ENCODE measurements at places on chromosomes 1 and 21.

DNA sequence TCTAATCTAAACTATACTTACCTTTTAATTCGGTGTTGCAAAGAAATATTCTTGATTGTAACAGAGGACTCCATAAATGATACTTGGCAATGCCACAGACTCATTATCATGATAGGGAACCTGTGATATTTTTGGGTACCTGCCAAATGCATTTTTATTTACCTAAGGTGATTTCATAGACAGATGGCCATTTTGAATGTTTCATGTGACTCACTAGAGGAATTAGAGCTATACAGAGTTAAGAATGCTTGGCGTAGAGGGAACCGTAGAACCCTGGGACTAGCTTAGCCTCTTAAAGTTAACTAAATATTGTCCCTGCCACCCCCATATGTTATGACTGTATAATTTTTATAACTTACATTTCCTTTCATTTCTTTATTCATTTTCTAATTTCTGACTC, 136.1 kb downstream of the DISP1 start:
- peak; percentile 87 for DNase-seq

DNA sequence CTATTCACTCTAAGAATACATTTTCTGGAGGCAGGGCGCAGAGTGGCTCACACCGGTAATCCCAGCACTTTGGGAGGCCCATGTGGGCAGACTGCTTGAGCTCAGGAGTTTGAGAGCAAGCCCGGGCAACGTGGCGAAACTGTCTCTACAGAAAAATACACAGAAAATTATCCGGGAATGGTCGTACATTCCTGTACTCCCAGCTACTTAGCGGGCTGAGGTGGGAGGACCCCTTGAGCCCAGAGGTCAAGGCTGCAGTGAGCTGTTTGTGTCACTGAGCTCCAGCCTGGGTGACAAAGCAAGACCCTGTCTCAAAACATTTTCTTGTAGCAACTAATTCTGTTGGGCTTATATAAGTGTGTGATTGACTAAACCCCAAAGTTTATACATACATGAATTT, 30.5 kb downstream of the GPR161 start:
- no peak for DNase-seq

GRCh38 chr21:42557420-42557819, 43.8 kb downstream of the SLC37A1 start:
- no peak for DNase-seq

- no peak for DNase-seq
These were observed 30.6 kb upstream of the KIF21B start for GRCh38 chr1:201054091-201054543.

GRCh38 chr1:59315529-59316463, 18.9 kb downstream of the FGGY start:
- no peak for DNase-seq

GRCh38 chr1:196305216-196305615, 303.0 kb downstream of the KCNT2 start:
- DNase-seq, result no peak

DNA sequence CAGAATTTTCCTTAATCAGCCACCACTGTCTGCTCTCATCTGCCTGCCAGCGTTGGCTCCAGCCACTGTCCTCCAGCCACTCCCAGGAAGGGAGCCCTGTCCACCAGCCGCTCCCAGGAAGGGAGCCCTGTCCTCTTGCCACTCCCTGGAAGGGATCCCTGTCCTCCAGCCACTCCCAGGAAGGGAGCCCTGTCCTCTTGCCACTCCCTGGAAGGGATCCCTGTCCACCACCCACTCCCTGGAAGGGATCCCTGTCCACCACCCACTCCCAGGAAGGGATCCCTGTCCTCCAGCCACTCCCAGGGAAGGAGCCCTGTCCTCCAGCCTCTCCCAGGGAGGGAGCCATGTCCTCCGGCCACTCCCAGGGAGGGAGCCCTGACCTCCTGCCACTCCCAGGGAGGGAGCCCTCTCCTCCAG, 726.5 kb downstream of the PTPRU start:
- DNase-seq, result no peak

DNA sequence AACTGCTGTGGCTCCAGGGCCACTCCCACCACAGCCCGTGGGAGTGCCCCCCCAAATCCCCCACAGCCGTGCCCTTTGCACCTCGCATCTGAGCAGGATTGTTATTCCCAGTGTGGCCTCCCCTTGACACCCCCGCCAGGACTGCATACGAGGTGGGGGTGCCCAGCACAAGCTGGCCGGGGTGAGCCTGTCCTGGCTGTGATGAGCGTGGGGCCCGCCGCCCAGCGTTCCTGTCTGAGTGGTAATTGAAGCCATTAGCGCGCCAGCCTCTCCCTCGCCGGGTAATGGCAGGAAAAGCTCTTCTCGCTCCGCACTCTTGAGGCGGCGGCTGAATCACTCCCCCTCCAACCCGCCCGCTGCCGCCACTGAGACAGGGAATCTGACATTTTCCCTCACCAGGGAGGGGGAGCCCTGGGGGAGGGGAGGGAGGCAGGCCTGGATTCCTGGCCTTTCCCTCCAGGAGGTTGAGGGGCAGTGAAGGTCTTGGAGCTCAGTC, 27.7 kb downstream of the PTPRF start:
- peak; percentile 79 for DNase-seq

- DNase-seq, result no peak
These were observed 3.0 kb downstream of the PCP4L1 start for GRCh38 chr1:161261261-161262235.

GRCh38 chr1:155126556-155127104, 1.0 kb upstream of the EFNA1 start:
- no peak for DNase-seq

- no peak for DNase-seq
These were observed 18.1 kb downstream of the CYP4B1 start for GRCh38 chr1:46816930-46817329.

GRCh38 chr1:25572708-25573590, 29.5 kb downstream of the LDLRAP1 start:
- DNase-seq, result no peak

GRCh38 chr1:63892632-63893395, 119.0 kb downstream of the ROR1 start:
- peak; percentile 75 for DNase-seq

DNA sequence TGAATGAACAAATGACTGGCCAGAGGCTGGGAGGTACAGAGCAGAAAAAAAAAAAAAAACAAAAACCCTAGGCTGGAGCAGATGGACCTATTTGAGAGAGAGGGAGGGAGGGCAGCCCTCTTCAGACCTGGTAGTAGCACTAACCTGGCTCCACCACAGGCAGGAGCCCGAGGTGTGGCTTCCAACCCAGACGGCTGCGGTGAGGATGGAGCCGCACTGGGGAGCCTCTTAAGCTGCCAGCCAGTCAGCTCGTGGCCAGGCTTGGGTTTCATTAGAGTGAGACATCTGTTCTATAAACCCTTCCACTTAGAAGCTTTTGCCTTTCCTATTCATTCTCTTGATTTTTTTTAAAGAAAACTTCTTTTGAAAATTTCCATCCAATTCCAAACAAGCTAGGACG, 16.8 kb downstream of the LGR6 start:
- peak; percentile 90 for DNase-seq

DNA sequence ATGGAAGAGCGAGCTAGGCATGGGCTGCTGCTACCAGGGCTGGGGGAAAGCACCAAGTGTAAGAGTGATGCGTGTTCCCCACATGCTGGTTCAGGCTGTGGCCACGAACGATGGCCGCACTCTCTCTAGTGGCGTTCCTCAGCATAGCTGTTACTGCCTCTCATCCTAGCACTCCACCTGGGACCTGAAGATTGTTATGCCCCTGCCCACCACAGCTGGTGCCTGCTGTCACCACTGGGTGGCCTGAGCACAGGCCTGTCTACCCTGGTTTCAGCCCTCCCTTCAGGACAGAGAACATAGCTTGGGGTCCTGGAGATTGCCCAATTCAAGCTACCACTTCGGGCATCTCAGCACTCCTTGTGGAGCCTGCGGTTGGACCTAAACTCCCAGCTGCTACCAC, 80.1 kb upstream of the PDC start:
- DNase-seq, result no peak

DNA sequence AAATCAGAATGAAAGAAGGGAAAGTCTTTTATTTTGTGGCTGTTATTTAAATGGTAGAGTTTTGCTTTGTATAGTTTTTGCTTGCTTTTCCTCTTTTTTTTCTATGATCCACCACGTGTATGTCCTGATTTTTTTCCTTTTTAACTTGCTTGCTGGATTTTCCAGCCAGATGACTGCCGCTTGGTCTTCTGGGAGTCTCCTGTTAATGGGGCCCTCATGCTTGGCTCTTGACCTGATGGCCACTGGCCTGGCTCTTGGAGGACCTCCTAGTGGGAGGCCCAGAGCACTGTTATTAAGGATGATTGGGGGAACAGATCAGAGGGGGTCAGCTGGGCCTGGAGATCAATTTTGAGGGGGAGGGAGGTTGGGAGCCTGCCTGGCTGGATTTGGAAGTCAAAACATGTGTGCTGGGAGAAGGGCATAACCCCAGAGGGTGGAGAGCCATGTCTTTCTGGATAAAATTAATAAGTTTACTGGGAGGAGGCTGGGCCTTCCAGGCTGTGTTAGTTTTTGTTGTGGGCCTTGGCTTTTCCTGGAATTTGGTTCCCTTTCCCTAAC, 1.2 kb downstream of the FGGY start:
- no peak for DNase-seq

GRCh38 chr1:24300971-24301784, 18.0 kb upstream of the GRHL3 start:
- peak; percentile 82 for DNase-seq

DNA sequence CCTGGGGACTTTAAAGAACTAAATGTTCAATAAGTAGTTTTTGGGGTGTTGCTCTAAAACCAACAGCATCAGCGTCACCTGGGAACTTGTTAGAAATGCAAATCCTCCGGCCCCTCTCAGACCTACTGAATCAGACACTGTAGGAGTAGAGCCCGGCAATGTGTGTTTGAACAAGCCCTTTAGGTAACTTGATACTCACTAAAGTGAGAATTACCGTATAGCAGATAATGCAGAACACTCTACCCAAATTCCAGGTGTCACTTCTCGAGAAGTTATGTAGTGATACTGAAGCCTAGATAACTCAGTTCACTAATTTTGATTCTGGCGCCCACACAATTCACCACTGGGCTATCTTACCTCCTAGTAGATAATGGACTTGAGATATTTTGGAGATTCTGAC, 3.7 kb upstream of the DPT start:
- DNase-seq, result no peak

GRCh38 chr1:15188678-15189077, 35.1 kb downstream of the TMEM51 start:
- DNase-seq, result no peak

- DNase-seq, result no peak
These were observed 18.3 kb upstream of the IL22RA1 start for GRCh38 chr1:24161270-24161669.

GRCh38 chr1:14881775-14882672, 271.5 kb upstream of the TMEM51 start:
- DNase-seq, result no peak

DNA sequence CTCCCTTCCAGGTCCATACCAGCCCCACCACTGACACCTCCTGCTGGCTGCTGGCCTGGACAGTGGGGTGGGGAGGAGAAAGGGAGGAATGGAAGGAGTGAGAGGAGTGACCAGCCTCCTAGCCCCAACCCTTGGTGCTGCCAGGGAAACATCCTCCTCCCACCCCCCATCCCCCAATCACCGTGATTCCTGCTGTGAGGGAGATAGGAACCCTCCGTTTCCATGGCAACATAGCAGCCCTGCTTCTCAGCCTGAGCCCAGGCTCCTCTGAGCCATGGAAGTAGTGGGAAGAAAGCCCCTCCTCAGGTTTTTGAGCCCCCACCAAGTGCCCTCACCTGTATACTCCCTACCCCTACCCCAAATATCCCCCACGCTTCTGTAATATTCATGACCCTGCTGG, 44.4 kb upstream of the SCMH1 start:
- DNase-seq, result no peak

DNA sequence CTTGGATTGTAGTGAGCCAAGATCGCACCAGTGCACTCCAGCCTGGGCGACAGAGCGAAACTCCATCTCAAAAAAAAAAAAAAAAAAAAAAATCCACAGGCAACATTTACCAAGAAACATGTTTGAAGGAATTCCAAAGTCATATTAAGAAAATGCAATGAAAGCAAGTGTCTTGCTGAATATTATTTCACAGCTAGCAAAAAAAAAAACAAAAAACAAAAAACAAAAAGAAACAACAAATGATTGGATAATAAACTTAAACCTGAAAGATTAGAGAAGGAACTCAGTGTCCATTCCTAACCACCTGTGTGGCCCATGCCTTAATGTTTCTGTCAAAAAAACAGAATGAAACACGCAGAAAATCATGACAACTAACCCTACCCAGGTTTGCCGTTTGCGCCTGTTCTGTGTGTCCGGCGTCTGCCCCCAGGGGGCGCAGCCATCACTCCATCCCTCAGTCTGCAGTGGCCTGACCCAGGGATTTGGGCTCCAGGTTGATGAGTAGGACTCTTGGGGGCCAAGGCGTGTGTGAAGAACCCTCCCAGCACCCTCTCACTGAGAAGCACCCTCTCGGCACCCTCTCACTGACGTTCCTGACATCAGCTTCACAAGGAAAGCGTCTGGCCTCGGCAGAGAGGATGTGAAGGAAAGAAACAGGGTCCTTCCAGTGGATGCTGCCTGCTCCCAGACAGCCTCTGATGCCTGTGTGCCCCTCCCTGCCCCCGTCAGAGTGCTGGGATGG, 19.2 kb upstream of the PTTG1IP start:
- DNase-seq, result no peak

GRCh38 chr21:34770576-34770975, 101.8 kb downstream of the CLIC6 start:
- no peak for DNase-seq

DNA sequence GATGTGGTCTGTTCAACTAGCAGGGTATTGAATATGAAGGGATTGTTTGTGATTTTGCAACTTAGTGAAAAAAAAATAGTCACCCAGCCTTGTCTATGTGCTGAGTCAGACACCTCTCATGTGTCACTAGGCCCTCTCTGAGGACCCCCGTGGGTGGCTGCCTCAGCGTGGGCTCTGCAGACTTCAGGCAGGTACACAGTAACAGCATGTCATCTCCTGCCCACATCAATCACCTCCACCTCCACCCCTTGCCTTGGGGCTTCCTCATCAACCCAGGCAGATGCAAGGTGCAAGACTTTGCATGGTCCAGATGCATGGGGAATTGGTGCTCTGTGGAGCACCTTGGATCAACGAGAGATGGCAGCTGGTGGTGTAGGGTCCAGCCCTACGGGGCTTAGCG, 23.9 kb downstream of the PCP4 start:
- DNase-seq, result no peak
